ENCODE measurements at places on chromosomes 6 and 20.

DNA sequence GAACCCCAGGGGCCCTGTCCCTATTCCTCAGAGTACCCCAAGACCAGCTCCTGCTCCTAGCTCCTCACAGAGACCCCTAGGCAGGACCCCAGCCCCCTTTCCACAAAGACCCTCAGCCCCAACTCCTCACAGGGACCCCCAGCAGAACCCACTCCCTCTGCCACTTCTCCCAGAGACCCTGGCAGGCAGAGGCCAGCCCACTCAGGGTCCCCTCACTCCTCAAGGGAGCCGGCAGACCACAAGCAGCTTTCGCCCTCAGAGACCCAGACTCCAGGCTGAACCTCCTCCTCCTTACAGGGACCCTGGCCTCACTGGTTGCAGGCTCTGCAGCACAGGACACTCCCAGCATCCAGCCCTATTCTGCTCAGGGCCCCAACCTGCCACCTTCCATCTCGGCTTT is 575 bp downstream of the SLC44A4 start:
- no peak for DNase-seq

DNA sequence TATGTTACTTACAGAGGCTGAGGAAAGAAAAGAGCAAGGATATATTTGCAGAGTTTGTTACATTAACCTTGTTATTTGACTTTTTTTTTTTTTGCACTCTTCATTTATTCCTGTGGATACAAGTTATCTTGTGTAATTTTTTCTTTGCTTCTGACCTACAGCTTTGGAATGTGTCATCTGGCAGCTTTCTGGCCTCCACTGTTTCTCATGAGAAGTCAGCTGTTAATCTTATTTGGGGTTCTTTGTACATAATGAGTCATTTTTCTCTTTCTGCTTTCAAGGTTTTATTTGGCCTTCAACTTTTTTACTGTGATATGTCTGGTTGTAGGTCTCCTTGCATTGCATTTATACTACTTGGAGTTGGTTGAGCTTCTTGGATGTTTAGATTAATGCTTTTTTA is 333.4 kb downstream of the SMOC2 start:
- no peak for DNase-seq

GRCh38 chr20:16308754-16309153 is 264.5 kb downstream of the KIF16B start:
- no peak for DNase-seq

DNA sequence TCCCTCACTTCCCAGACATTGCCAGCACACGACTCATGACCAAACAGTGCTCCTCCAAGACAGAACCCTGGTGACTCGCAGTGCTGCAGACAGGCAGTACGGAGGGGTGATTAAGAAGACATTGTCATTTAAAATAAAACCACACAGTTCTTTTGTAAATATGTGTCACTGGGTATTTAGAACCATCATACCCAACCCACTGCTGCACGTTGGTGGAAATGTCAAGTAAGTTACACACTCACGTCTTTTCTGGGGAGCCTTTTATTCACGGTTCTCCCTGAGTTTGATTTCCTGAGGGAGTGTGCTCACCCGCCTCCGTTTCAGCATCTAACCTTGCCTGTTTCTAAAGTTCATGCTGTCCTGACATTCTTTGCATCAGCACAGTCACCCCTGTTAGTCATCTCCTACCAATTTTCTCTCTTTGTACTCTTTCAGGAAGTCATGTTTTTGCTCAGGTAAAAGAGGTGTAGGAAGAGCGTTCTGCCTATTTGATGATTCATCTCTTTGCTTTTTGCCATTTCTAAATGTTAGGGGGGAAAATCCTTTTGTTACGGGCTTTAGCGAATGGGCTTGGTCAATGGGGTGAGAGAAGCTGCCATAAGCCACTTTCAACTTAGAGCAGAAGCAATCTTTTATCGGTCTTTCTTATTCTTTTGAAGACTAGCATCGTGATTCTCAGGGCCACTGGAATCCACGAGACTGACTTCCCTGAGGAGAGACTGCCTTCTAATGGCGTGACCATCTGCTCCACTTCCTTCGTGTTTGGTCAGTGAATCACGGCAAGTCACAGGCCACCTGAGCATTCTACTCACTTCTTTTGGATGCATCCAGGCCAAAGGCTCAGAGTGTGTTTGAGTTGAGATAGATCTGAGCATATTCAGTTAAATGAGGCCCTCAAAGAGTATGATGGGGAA is 512.8 kb upstream of the JARID2 start:
- DNase-seq = no peak

DNA sequence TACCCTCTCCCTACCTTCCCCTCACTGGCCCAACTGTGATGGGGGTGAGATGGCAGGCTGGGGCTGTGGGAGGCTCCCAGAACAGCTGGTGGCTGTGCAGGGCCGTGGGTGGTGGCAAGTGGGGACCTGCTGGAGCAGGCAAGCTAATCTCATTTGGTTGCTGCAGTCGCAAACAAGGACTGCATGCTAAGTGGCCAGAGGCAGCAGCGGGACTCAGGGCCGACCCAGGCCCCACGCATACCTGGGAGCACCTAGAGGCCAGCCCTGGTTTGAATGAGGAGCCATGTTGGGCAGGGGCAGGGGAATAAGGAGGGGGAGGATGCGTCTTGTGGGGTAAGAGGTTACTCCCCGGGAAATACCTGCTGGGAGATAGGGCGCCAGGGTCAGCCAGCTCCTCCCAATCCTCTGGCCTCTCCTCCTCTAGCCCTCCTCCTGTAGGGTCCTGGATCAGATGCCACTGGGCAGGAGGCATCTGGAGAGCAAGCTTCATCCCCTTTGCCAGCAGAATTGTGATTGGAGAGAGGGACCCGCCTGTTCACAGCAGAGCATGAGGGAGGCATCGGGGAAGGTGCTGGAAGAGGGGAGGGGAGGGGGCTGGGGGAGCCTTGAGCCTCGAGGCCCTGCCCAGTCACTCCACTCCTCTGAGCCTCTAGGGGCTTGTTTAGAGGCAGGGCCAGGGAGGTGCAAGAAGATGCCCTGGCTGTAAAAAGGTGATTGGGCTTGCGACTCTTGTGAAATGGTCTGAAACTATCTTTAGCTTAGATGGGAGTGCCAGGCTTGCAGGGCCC is 24.3 kb upstream of the CDH22 start:
- DNase-seq = no peak

GRCh38 chr20:37822141-37822601 is 80.8 kb upstream of the VSTM2L start:
- no peak for DNase-seq

DNA sequence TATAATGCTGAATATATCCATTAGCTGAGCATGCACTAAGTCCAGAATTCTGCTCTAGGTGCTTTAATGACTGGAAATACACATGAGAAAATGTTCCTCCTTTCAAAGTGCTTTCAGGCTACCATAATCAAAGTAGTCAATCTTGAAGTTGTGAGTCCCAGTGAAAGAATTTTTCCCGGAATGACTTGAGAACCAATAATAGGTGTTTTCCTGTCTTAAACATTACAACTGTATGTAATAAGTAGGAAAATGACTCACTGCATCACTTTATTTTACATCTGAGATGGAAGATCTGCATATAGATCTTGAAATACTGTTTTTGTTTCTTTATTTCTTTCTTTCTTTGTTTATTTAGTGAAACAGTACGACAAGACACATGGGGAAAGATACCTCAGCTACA is 437.4 kb upstream of the JAG1 start:
- no peak for DNase-seq

DNA sequence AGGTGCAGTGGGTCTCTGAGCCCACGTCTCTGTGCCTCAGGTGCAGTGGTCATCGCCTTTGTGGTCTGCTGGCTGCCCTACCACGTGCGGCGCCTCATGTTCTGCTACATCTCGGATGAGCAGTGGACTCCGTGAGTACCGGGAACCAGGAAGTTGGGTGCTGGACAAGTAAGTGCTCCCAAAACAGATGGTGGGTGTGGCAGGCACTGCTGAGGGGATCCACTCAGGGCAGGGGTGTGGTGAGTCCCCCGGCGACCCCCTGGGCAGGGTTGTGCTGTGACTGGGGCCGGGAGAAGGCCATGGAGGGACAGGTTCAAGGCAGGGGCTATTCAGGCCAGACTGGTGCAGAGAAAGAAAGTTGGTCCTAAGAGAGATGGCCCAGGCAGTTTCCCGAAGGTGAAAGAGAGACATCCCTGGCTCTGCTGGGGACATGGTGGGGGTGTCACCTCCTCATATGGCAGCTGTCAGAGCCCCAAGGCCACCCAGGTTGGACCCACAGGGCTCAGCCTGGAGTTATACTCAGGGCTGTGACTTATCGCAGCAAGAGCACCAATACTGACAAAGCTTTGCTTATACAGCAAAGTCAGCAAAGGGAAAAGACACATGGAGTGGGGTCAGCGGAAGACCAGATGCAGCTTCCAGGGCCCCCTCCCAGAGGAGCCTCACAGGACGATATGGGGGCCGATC is 37.9 kb upstream of the MRGBP start:
- DNase-seq = no peak

- no peak for DNase-seq
These were observed 741.4 kb downstream of the HACE1 start for GRCh38 chr6:104118274-104118673.

DNA sequence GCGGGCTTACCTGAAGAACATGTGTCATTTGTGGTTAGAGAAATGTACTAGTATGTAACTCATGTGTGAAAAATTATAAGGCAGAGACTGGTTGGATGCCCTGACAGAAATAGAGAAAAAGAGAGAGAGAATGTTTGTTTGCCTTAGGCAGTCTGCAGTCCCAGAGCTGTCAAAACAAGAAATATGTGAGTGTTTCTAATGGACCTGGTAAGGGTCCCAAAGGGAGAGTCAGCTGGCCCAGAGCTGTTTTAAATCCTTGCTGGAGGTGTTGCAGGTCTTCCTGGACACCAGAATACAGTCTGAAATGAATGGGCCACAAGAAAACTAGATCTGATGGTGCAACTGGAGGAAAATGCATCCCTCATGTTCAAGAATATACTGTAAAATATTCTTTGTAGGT is 158.3 kb upstream of the OGFRL1 start:
- DNase-seq = no peak

- no peak for DNase-seq
These were observed 15.2 kb downstream of the DEF6 start for GRCh38 chr6:35312807-35313206.

DNA sequence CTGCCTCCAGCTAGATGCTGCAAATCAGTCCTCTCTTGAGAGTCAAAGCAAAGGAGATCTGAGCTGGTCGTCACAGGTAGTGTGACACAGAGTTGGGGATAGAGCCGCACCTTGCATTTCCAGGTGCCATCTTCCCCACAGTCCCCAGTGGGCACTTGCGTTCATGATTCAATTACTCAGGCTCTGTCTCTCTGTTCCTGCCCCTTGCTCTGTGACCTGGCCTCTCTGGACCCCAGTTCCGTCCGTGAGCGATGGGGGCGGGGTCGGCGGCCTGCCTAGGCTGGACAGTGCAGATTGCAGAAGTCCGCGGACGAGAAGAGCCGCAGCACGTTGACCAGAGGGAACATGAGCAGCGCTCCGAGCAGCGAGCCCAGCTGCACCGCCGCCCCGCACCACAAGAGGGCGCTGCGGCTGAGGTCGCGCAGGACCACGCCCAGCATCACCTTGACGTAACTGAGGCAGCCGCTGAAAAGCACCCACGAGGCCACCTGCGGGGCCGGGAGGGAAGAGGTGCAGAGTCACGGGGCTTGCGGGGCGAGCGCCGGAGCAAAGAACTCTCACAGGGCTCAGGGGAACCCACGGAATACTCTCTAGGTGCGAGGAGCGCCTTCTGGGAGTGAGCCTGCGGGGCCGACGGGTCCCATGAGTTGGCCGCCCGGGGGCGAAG is 7.4 kb downstream of the SLC52A3 start:
- no peak for DNase-seq

DNA sequence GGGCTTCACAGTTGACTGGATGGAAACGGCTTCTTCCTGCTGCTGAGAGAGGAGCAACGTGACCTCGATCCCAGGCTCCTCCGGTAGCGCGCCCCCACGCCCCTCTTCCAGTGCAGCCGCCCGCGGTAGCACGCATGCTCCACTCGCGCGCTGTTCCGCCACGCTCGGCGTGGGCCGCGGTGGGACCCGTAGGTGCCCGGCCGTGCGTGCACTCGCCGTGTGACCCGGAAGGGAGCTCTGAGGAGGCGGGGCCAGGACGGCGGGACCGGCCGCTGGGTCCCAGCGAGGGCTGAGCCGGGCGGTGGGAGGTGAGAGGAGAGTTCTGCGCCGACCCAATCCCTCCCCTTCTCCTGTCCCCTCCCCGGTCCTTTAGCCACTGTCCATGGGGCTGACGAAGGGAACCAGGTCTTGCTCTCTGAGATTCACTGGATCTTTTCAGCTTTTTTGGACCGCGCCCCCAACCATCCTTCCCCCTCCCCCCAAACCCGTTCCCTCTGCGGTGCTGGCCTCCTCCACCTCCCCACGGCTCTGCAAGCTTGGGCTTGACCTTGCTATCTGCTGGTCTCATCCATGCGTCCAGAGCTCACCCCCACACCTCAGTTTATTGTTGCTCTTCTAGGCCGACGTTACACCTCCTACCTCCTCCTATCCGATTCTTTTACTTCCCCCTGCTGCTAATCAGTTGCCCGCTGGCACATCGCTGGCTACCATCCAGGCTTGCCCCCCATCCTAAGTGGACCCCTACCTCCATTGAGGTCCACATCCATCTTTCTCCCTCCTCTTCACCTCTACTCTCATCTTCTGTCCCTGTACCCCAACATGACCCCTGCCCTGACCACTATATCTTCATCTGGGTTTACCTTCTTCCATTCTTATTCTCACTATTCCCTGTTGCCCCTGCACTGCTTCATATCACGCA is at the start of gene CUL9:
TSS of gene CUL9 (plus strand) at position 255 of the 919 bp plus-strand sequence. CDS start 2,115 bp downstream, outside the sequence.
- DNase-seq = peak; percentile 83

GRCh38 chr20:3606021-3606420 is 57.2 kb downstream of the GFRA4 start:
- no peak for DNase-seq

DNA sequence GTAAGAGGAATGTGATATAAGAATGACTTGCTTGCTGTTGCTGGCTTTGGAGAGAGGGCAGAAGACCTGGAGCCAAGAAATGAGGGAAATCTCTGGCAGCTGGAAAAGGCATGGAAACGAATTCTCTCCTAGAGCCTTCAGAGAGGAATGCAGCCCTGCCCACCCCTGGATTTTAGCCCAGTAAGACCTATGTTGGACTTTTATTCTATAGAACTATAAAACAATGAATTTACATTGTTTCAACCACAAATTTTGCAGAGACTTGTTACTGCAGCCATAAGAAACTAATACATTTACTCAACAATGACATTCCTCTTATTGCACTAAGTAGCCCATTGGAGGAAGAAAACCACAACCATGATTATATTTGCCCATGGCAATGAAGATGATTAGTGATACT is 39.5 kb upstream of the PREP start:
- DNase-seq = no peak

DNA sequence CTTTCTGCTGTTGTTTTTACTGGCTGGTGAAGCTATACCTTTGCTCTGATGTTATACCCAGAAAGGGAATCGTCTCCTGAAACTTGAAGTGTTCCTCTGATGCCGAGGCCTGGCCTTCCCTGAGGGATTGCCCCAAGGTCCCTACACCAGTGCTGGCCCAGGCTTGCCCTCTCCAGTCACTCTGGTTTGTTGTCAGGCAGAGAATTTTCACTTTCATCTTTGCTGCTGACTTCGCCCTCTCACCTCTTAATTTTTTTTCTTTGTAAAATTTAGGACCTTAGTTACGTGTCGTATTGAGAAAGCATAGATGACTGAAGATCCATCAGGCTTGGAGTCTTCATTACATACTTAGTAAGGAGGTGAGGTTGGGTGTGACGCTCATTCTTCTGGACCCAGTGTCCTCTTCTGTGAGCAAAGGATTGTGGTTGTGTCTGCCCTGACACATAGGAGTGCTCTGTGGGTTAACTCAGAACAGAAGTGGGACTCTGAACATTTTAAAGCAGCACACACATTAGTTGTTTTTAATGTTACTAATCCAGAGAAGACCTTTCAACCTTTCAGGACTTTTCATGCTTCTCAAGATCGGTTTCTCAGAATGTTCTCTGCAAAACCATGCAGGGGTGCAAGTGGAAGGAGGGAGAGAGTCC is 45.4 kb downstream of the TULP4 start:
- DNase-seq = no peak

Measured in NCI-H510A (cell line).